ENCODE measurements at places on chromosomes 4 and X.

DNA sequence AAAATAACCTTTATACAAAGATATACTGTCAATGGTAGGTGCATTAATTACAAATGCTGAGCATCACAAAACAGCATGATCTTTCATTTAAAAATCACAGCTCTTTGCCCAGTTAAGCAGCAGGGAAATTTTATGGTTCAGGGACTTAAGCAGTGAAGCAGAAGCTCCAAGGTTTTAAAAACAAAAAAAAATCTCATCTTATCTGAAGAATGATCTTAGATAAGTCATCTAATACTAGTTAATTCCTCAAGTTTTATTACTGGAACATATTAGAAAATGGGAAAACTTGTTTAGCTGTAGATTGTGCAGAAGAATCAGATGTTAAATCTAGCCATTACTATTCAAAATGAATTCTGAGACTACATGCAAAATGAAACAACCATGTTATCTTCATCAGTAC is 289.9 kb downstream of the GASK1B start:
- no peak for DNase-seq

DNA sequence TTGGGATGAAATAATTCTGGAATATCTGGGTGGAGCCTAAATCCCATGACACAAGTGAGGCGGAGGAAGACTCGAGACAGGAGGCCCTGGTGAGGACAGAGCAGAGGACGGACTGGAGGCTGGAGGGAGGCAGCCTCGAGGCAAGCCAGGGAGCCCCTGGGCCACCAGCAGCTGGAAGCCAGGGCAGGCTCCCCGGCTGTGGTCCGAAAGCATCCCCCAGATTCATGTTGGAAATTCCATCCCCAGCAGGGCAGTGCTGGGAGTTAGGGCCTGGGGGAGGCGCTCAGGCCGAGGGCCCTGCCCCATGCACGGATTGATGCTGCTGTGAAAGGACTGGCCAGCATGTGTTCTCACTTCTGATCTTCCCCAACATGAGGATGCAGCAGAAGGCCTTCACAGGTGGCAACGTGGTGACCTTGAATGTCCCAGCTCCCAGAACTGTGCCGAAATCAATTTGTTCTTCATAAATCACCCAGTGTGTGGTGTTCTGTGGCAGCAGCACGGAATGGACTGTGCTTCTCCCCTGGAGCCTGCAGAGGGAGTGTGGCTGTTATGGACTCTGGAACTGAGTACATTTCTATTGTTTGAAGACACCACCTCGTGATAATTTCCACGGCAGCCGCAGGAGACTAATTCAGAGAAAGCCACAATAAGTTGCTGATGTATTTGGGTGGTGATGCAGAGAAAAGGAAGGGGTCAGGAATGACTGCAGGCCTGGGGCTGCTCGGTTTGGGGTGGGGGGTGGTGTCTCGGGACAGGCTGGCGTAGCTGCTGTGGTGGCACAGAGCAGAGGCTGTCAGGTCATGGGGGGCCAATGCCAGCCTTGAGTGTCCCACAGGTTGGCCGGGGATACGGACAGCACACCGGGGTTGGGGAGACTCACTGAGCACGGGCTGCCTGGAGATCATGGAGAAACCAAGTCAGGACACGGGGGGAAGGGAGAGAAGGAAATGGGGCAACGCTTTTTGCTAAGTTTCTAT is 56.9 kb downstream of the PCGF3 start:
- DNase-seq = peak; percentile 23

DNA sequence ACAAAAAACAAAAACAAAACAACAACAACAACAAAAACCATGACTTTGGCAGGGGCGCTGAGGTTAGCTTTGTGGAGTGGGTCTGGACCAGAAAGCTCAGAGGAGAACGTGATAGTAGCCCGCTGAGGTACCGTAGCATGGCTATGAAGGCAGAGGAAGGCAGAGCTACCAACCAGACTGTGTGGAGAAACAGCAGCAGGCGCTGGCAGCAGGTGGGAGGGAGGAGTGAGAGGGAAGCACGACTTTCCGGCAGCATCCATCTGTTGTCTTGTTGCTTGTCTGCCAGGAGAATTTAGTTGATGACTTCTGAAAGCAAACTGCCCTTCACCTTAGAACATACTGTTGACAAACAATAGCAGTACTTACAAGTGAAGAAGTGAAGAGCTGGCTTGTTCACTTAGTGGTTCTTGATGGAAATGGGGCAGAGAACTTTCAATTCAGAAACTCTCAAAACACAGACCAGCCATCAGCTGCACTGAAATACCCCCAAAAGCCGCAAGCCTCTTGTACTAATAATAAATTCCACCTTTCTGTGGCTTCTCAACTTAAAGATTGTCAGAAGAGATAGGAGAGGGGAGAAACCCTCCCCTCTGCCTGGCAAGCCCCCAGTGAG is 447.2 kb downstream of the SLITRK2 start:
- DNase-seq = no peak

DNA sequence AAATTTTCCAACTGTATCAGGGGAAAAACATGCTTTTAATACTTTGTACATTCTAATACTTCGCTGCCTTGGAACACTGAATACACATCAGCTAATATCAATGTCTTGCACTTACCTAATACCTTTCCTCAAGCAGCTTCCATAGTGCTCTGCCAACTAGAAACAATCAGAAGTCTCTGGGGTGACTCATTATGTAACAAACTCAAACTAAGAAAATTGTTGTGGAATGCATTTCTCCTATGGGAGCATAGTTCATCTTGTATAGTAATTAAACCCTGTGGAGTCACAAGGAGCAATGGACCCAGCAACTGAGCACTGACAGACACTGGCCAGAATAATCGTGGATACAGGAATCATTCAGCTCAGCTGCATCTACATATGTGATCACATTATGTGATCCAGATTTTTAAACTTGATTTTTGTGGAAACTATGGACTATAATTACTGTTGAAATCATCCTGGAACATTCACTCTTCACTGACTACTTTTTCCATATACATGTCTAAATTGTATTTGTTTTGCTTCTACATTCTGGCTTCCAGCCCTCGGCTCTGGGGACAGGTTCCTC is 496.9 kb downstream of the TMA16 start:
- DNase-seq = no peak

DNA sequence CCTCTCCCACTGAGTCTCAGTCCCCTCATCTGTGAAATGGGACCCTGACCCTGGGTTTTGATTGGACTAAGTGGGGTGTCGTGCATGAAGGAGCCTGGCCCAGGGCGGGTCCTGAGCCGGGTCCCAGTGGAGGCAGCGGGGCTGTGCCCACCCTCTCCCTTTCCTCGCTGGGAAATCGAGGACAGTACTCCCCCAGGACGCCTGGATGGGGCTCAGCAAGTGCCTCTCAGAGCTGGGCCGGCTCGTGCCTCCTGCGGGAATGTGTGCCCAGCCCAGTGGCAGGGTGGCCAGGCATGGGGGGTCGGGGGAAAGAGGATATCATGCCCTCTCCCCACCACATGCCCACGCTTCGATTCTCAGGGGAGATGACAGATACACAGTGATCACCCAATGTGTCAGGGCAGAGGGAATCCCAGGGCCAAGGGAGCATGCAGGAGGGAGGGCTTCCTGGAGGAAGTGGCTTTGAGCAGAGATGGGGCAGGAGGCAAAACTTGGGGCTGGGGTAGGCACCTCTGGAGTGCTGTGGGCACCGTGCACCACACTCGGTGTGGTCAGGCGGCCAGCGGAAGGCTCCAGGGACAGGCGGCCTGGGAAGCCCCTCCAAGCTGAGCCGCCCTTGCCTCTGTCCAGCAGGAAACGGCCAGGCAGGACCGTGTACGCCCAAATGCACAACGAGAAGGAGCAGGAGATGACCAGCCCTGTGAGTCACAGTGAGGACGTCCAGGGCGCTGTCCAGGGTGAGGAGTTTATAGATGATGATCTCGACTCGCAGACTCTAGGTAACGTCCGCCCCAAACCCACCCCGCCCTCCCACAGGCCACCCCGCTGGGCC is 203.0 kb downstream of the AFAP1 start:
- no peak for DNase-seq

GRCh38 chr4:47839259-47839658 is 1.4 kb upstream of the CORIN start:
- DNase-seq = peak; percentile 54

- DNase-seq = peak; percentile 69
These were observed 63.6 kb downstream of the SLC7A11 start for GRCh38 chr4:138178566-138178965.

- peak; percentile 87 for DNase-seq
These were observed at the start of gene HCFC1 for GRCh38 chrX:153971450-153972367. TSS of gene HCFC1 (minus strand) at chrX:153971818. CDS start at chrX:153970840, 978 bp downstream.

DNA sequence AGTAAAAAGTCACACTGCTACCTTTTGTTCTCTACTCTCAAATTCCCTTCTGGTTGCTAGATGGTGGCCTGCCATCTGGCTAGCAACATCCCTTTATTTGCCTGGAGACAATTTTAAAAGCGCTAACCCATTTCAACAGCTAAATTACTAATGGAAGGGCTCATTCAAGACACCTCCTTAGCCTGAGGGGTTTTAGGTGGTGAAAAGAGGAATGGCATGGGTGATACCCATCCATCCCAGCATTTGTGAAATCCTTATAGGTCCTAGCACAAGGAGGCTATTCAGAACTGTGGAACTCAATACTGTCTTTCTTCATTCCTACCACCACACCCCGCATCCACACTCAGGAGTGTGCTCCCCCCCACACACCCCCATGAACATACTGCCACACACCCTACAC is 33.5 kb downstream of the ARHGEF9 start:
- DNase-seq = no peak

DNA sequence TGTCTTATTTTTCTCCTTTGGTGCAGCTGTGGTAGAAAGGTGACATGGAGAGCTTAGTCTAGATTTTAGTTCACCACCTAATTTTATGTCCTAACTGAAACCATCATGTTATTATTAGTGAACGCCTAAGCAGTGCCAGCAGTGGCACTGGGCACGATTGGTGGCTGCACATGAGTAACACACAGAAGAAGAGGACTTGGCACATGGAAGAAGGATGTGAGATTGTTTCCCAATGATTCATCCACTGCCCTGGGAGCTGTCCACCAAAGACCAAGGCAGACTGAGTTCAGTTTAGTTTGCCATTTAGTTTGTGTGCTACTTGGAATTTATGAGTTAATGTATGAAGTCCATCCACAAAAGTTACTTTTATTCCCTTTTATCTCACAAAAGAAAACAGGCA is 68.1 kb upstream of the NAP1L5 start:
- peak; percentile 92 for DNase-seq

- DNase-seq = no peak
These were observed 242.4 kb downstream of the TMA16 start for GRCh38 chr4:163736876-163737275.

- DNase-seq = no peak
These were observed 53.8 kb upstream of the LNX1 start for GRCh38 chr4:53645108-53645507.

Measured in fibroblast of skin of back (primary cell).